A673 (cell line): ENCODE measurements at places on chromosomes 12 and 14. TPM values are rescaled to one million over a fixed set of nuclear protein-coding genes. Genes with fewer than 3 reads are reported as not detected.
A peak's percentile ranks its signal among the peaks of the same experiment; 100 is the strongest.

CPNE6 gene
- total RNA-seq: not detected in 2 replicates

PGF gene
- total RNA-seq: 32.2 and 48.1 TPM in 2 replicates

- no peak for DNase-seq
- no peak overlapping the region for H3K4me3 ChIP-seq
- no peak overlapping the region for H3K27ac ChIP-seq
- H3K36me3 ChIP-seq: no peaks in the 10 kb centered on the region
Observed at GRCh38 chr12:26435069-26435404, 239.7 kb downstream of the SSPN start.

GRCh38 chr14:62792578-62792977 is 252.7 kb downstream of the KCNH5 start:
- no peaks in the 10 kb centered on the region for H3K4me1 ChIP-seq
- no peaks in the 10 kb centered on the region for H3K36me3 ChIP-seq
- no peak overlapping the region for H3K27ac ChIP-seq
- H3K27me3 ChIP-seq: no peaks in the 10 kb centered on the region

- no peak overlapping the region for H3K4me3 ChIP-seq
- peaks cover 9% of the 10 kb centered on the region for H3K27me3 ChIP-seq
- no peaks in the 10 kb centered on the region for H3K36me3 ChIP-seq
- H3K27ac ChIP-seq: no peak overlapping the region
- no peaks in the 10 kb centered on the region for H3K4me1 ChIP-seq
Observed at GRCh38 chr12:106600503-106600902, 17.7 kb downstream of the RFX4 start.

- peaks cover 13% of the 10 kb centered on the region for H3K4me1 ChIP-seq
- H3K27me3 ChIP-seq: no peaks in the 10 kb centered on the region
- no peaks in the 10 kb centered on the region for H3K36me3 ChIP-seq
- no peak within 1 kb of the TSS for H3K27ac ChIP-seq
- peak; percentile 68 for DNase-seq
Observed at GRCh38 chr14:105180592-105181548, at the start of gene NUDT14. NUDT14 (minus strand) TSS chr14:105181312; CDS start chr14:105181209, 103 bp downstream.

DNA sequence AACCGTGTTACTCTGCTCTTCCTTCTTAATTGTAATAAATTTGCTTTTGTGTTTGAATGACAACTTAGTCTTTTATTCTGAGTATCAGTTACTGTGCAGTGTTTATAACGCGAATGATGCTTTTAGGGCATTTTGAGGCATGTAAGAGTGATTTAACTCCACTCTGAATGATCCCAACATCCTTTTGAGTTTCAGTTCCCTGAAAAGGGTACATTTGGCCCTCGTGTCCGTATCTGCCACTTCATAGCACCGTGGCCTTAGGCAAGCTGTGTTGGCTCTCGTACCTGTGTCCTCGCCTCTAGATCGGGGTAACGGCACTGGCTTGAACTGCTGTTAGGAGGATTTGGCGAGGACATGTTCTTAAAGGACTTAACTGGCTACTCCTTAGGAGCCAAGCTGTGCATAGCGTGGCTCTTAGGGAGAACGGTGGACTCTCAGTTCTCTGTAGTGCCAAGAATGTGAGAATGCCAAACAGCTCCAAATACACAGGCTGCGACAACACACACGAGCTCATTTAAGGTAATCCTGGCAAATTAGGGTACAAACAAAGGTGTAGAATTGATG is 92.0 kb downstream of the PPP2R5C start:
- H3K27ac ChIP-seq: no peak overlapping the region
- no peaks in the 10 kb centered on the region for H3K27me3 ChIP-seq
- H3K4me1 ChIP-seq: no peaks in the 10 kb centered on the region

- H3K27ac ChIP-seq: no peak overlapping the region
- H3K4me3 ChIP-seq: no peak overlapping the region
- H3K27me3 ChIP-seq: no peaks in the 10 kb centered on the region
Observed at GRCh38 chr12:38389614-38390013, 73.0 kb downstream of the ALG10B start.

DNA sequence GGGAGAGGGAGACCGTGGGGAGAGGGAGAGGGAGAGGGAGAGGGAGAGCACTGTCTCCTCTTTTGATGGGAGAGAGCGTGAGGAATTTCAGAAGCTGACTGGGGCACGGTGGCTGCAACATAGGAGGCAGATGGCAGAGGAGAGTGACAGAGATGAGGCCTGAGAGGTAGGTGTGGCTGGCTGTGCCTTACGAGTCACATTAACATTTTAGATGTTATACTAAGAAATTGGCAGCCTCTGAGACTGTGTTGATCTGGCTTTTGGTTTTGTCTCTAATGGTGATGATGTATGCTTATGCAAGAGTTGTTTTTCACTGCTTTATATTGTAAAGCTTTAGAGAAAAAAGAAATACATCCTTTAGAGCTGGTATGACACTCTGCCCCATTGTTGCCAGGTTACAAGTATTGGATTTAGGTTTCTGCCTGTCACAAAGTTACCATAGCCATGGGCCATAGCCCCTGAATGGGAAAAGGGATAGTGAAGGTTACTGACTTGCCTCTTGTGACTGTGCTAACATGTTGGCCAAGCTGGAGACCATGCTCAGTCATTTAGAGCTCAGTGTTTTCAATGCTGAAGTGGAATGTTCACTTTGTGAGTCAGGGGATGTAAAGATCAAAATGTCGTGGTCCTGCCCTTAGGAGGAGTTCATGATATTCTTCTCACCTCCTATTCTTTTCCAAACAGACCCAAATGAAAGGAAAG is 186.2 kb downstream of the SYNE2 start:
- no peaks in the 10 kb centered on the region for H3K4me1 ChIP-seq
- no peaks in the 10 kb centered on the region for H3K27me3 ChIP-seq
- no peaks in the 10 kb centered on the region for H3K36me3 ChIP-seq
- DNase-seq: no peak
- H3K27ac ChIP-seq: no peak overlapping the region
- no peak overlapping the region for H3K4me3 ChIP-seq

DNA sequence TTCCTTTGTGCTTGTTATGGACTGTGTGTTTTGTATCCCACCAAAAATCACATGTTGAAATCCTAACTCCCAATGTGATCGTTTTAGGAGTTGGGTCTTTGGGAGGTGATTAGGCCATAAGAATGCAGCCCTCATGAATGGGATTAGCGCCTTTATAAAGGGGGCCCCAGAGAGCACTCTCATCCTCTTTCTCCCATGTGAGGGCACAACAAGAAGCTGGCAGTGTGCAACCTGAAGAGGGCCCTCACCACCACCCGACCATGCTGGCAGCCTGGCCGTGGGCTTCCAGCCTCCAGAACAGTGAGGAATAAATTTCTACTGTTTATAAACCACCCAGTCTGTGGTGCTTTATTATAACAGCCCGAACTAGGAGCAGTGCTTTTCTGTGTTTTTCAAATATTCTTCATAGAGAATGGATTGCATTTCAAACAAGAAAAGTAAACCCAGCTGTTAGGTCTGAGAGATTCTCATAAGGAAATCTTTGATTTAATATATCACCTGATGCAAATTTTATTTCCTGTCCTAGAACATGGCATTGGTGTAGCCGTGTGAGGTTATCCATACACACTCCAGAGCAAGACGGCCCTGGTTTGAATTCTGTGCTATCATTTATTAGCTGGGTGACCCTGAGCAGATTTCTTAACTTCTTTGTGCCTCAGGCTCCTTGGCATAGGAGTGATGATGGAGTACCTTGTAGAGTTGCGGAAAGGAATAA is 27.8 kb downstream of the HSPB8 start:
- no peak overlapping the region for H3K4me3 ChIP-seq
- H3K4me1 ChIP-seq: no peaks in the 10 kb centered on the region
- H3K27me3 ChIP-seq: peaks cover 59% of the 10 kb centered on the region
- H3K27ac ChIP-seq: no peak overlapping the region
- no peaks in the 10 kb centered on the region for H3K36me3 ChIP-seq

DNA sequence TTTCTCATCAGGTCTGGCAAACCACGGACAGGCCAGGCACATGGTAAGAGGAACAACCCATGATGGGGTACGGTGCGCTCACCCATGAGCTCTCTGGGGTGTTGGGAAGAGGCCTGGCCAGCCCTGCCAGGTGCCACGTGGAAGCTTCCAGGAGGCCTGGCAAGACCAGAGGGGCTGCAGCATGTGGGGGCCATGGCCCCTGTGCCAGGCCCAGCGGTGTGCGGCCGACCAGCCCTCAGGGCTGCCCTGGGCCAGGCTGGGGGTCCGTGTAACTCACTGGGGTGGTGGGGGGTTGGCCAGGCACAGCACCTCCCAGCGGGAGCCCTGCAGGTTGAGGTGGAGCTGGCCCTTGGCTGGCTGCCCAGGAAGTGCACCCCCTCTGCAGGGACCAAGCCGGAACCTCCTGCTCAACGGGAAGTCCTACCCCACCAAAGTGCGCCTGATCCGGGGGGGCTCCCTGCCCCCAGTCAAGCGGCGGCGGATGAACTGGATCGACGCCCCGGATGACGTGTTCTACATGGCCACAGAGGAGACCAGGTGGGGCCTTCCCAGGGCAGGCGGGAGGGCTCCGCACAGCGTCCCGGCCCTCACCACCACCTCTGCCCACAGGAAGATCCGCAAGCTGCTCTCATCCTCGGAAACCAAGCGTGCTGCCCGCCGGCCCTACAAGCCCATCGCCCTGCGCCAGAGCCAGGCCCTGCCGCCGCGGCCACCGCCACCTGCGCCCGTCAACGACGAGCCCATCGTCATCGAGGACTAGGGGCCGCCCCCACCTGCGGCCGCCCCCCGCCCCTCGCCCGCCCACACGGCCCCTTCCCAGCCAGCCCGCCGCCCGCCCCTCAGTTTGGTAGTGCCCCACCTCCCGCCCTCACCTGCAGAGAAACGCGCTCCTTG is 4.9 kb upstream of the CRIP2 start:
- H3K27ac ChIP-seq: no peak overlapping the region
- peaks cover 26% of the 10 kb centered on the region for H3K36me3 ChIP-seq
- peaks cover 58% of the 10 kb centered on the region for H3K4me1 ChIP-seq
- no peaks in the 10 kb centered on the region for H3K27me3 ChIP-seq

GRCh38 chr12:27014859-27015729 is 910 bp upstream of the TM7SF3 start:
- H3K4me1 ChIP-seq: peaks cover 9% of the 10 kb centered on the region
- no peaks in the 10 kb centered on the region for H3K27me3 ChIP-seq
- H3K4me3 ChIP-seq: peak overlapping the region; percentile 92
- peak overlapping the region; percentile 71 for H3K27ac ChIP-seq
- H3K36me3 ChIP-seq: no peaks in the 10 kb centered on the region

- no peaks in the 10 kb centered on the region for H3K36me3 ChIP-seq
- H3K27me3 ChIP-seq: no peaks in the 10 kb centered on the region
- H3K4me1 ChIP-seq: peaks cover 4% of the 10 kb centered on the region
- no peak for DNase-seq
Observed at GRCh38 chr14:102117852-102118251, 21.8 kb upstream of the WDR20 start.

DNA sequence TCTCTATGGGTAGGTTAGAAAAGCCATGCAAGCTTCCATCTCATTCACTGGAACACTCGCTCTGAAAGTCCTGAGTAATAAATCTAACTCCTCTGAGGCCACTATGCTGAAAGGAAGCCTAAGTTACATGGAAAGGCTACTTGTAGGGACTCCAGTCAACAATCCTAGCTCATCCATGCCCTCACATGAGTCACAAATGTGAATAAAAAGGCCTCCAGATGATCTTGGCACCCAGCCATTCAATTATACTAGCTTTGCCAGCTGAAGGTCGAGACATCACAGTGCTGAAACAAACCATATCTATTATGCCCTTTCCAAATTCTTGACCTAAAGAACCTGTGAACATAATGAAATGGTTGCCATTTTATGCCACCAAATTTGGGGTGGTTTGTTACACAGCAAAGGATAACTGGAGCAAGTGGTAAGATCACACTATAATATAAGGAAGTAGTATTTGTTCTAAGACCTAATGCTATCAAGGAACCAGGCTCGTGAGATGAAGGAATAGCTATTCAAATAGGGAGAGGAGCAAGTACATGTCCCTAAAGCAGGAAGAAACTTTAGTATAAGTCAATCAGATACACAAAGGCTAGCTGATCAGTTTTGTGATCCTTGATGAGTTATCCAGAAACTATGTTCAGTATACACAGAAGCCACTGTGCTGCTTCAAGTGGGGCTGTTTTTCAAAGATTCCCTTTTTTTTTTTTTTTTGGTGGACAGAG is 142.1 kb downstream of the MED13L start:
- H3K36me3 ChIP-seq: no peaks in the 10 kb centered on the region
- H3K4me3 ChIP-seq: no peak overlapping the region
- H3K4me1 ChIP-seq: peaks cover 67% of the 10 kb centered on the region

- peak overlapping the region; percentile 2 for H3K27ac ChIP-seq
- H3K4me1 ChIP-seq: peaks cover 29% of the 10 kb centered on the region
- H3K36me3 ChIP-seq: peaks cover 10% of the 10 kb centered on the region
- no peak overlapping the region for H3K4me3 ChIP-seq
Observed at GRCh38 chr12:95224202-95225170, 6.9 kb downstream of the VEZT start.

DNA sequence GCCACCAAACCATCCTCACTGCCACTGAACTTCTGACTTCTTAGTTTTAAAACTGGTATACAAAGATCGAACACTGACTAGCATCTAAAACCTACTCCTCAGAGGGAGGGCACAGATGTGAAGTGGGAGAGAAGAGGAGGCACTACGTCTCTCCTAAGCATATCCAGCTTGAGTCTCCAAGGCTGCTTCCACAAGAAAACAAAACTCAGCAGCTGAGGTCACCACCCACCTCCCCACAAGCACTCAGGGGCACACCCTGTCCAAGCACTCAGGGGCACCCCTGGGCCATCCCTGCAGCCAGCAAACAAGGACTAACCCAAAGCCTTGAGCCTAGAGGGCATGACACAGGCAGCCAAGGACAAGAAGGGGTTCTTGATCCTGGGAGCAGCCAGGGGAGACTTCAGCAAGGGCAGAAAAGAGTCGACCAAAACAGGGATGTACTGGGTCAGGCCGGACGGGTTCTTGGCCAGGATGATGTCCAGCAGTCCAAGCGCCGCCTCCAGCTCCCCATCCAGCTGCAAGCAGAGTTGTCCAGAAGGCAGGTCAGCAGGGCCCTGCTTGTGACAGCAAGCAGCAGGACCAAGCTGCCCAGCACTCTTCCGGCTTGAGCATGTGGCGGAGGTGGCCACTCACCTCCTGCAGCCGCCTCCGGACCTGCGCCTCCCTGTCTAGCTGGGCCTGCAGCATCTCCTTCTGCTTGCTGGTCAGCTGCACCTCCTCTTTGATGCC is 34.8 kb downstream of the GCN1 start:
- no peak for DNase-seq
- H3K36me3 ChIP-seq: peaks cover 95% of the 10 kb centered on the region
- no peaks in the 10 kb centered on the region for H3K27me3 ChIP-seq
- H3K4me3 ChIP-seq: no peak overlapping the region
- no peak overlapping the region for H3K27ac ChIP-seq

DNA sequence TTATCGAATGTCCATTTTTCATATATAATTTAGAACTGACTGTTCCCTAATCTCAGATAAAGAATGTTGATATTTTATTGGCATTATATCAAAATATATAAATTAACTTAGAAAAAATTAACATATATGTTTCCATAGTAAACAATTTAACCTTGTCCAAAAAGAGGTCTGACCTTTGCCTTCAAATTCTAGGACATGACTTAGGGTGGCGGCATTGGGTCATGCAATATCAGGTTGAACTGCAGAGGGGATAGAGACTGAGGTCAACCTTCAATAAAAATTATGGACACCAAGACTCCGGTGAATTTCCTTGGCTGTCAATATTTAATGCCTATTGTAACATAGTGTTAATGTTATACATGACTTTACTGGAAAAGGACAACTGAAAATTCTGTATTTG is 199.8 kb downstream of the RPL10L start:
- no peak for DNase-seq
- H3K4me1 ChIP-seq: no peaks in the 10 kb centered on the region
- no peaks in the 10 kb centered on the region for H3K36me3 ChIP-seq
- no peaks in the 10 kb centered on the region for H3K27me3 ChIP-seq
- no peak overlapping the region for H3K4me3 ChIP-seq
- no peak overlapping the region for H3K27ac ChIP-seq
